ENCODE measurements at places on chromosomes 6 and 20. TPM values are rescaled to one million over a fixed set of nuclear protein-coding genes. Genes with fewer than 3 reads are reported as not detected.

SPATA2 gene
- total RNA-seq, result 2.7 TPM

DNA sequence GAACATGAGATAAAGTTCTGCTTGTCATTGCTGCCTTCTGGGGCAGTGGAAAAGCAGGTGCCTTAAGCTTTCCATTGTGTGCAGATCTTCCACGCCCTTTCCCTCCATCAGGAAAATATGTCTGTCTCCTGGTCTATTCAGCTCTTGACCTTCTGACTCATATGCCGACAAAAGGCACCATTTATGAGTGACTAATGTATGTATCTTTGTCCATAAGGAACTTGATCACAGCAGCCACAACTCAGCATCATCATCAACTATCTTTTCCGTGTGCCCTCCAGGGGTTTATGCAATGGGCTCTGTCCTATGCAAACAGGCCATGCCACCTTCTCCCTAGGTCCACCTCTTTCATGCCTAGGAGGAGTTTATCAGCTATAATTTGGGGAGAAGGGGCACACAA, 102.7 kb upstream of the QKI start:
- no peak for DNase-seq

- DNase-seq, result no peak
Measured at GRCh38 chr6:138088326-138088762, 18.9 kb downstream of the PERP start.

DNA sequence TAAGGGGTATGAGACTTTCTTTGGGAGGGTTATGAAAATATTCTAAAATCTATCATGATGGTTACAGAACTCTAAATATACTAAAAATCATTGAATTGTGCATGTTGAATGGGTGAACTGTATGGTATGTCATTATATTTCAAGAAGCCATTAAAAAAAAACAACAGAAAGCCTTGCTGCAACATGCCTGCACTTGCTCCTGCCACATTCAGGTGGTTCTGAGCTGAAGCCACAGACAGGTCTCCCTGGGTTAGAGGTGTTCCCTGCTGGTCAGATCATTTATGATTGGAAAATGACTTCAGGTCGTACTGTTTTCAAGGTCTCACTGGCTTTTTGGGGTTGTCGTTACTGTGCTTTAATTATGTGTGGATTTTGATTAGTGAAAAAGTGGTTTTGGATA, 13.3 kb downstream of the GMPR start:
- DNase-seq, result no peak

Data from occipital lobe (tissue), 3 donors.